ENCODE measurements at places on chromosomes 2 and 18. TPM values are rescaled to one million over a fixed set of nuclear protein-coding genes. Genes with fewer than 3 reads are reported as not detected.

C2orf92 gene
- polyA plus RNA-seq, result 3.1 TPM

ASB18 gene
- polyA plus RNA-seq, result not detected

DSG1 gene
- not detected for polyA plus RNA-seq

- DNase-seq, result peak; percentile 99
Observed at GRCh38 chr2:26345545-26346453, at the start of gene SELENOI. Gene SELENOI, plus strand, starts transcription at chr2:26346143. Its CDS starts 90 bp downstream, at chr2:26346233.

DNA sequence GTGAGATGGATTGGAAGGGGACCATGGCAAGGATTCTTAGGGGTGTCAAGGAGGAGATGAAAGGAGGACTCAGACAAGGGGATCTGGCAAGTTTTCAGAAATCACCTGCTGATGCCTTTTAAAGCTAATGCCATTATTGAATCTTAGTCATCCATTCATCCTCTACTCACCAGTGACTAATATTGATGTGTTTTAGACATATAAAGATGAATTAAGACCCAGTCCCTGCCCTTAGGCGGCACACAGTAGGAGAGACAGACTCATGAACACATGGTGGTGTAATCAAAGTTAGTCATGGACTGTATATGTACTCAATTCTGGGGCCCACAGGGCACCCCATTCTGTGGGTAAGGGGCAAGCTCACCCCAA lies 56.5 kb upstream of the ATL2 start:
- no peak for DNase-seq

GRCh38 chr18:50679656-50680055 lies 119.8 kb downstream of the MAPK4 start:
- DNase-seq, result no peak

DNA sequence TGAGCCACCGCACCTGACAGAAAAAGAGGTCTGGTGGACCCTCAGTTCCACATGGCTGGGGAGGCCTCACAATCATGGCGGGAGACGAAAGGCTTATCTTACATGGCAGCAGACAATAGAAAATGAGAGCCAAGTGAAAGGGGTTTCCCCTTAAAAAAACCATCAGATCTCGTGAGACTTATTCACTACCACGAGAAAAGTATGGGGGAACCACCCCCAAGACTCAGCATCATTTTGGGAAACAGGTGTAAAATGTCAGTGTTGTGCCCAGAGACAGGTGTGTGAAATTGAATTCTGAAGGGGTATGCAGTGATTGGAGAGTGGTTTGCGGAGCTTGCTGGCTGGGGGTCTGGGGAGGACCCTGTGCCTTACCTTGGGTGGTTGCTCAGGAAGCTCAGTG lies 4.6 kb upstream of the D2HGDH start:
- DNase-seq, result no peak

DNA sequence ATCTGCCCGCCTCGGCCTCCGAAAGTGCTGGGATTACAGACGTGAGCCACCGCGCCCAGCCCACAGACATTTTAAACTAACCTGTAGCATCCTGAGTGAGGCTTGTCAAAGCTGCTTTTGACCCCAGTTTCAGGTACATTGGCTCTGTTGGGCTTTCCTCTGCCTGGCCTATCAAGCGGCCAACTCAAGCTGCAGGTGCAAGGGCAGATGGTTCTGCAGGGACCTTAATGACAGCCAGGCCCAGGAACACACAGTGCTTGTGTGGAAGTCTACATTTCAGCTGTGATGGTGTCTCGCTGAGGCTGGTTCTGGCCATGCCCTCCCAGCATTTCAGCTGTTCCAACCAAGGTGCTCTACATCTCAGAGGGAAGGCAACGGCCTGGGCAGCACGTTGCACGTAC lies 18.4 kb downstream of the INPP4A start:
- DNase-seq, result no peak

All from stomach (tissue), 19 donors.